ENCODE measurements at places on chromosomes 12 and 14. TPM values are rescaled to one million over a fixed set of nuclear protein-coding genes. Genes with fewer than 3 reads are reported as not detected.
A peak's percentile ranks its signal among the peaks of the same experiment; 100 is the strongest.

- H3K27me3 ChIP-seq = peaks cover 11% of the 10 kb centered on the region
- peak; percentile 33 for DNase-seq
- H3K4me3 ChIP-seq = peak overlapping the region; percentile 94
- H3K27ac ChIP-seq = peak overlapping the region; percentile 95
These were observed 760 bp downstream of the ACTN1 start for GRCh38 chr14:68978172-68978911.

The MYH6 gene
- total RNA-seq = not detected

DNA sequence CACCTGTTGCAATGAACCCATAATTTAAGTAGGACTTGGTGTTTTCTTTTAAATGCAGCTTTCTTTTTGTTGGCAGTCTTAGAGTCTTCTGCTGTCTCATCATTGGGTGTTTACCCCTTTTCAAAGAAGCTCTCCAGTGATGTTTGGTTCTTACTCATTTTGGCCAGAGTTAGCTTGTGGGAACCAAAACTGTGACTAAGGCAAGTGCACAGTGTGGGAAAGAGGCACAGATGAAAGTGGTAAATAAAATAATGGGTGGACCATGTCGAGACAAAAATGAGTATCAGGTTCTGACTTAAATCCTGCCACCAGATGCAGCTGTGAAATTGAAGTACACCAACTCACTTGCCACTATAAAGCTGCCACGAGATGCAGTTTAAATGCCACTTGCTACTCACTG lies 615.4 kb upstream of the MIS18BP1 start:
- no peak overlapping the region for H3K27ac ChIP-seq
- no peaks in the 10 kb centered on the region for H3K4me1 ChIP-seq
- no peaks in the 10 kb centered on the region for H3K27me3 ChIP-seq
- no peak overlapping the region for H3K4me3 ChIP-seq
- no peak for DNase-seq

DNA sequence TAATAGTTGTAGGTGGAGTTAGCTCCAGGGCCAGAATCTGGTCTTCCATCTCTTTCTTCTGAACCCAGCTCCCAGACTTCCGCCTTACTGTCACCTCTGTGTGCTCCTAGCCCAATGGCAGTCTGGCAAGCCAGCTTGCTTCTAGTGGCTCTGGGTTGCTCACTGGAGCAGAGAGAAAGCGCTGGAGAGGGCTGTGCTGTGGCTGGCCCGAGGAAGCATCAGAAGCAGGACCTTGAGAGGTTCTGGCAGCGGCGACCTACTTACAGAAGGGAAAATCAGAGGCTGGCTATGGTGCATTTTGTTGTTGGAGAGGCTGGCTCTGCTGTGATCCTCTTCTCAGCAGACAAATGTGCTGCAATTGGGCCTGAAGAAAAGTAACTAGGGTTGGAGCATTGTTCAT lies 28.6 kb downstream of the KCNA5 start:
- no peaks in the 10 kb centered on the region for H3K36me3 ChIP-seq
- no peaks in the 10 kb centered on the region for H3K4me1 ChIP-seq
- no peak overlapping the region for H3K4me3 ChIP-seq
- peaks cover 32% of the 10 kb centered on the region for H3K27me3 ChIP-seq

All from HFFc6 (cell line).